Left ventricle myocardium superior (tissue), 1 donor: ENCODE measurements at places on chromosomes 16 and 17.
A peak's percentile ranks its signal among the peaks of the same experiment; 100 is the strongest.

DNA sequence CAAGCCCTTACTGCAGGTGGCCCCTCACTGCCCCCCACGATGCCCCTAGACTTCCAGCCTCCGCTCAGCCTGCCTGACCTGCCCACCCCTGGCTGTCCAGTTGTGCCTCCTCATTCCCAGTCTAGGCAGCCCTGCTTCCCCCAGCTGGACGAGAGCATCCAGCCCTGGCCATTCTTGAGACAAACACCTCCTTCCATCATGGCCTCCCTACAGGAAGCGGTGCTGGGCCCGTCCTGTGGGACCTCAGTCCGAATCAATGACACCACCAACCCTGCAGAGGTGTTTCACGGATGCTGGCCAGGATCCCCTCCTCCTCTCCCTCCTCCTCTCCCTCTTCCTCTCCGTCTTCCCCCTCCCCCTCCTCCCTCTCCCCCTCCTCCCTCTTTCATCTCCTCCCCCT lies 28.3 kb downstream of the CCDC40 start:
- no peak for DNase-seq

- DNase-seq, result no peak
Observed at GRCh38 chr16:66357523-66357928, 9.0 kb upstream of the CDH5 start.

- no peak for DNase-seq
Observed at GRCh38 chr17:67801626-67802175, 23.6 kb upstream of the BPTF start.

GRCh38 chr17:17328251-17328650 lies 25.1 kb downstream of the NT5M start:
- DNase-seq, result peak; percentile 9

DNA sequence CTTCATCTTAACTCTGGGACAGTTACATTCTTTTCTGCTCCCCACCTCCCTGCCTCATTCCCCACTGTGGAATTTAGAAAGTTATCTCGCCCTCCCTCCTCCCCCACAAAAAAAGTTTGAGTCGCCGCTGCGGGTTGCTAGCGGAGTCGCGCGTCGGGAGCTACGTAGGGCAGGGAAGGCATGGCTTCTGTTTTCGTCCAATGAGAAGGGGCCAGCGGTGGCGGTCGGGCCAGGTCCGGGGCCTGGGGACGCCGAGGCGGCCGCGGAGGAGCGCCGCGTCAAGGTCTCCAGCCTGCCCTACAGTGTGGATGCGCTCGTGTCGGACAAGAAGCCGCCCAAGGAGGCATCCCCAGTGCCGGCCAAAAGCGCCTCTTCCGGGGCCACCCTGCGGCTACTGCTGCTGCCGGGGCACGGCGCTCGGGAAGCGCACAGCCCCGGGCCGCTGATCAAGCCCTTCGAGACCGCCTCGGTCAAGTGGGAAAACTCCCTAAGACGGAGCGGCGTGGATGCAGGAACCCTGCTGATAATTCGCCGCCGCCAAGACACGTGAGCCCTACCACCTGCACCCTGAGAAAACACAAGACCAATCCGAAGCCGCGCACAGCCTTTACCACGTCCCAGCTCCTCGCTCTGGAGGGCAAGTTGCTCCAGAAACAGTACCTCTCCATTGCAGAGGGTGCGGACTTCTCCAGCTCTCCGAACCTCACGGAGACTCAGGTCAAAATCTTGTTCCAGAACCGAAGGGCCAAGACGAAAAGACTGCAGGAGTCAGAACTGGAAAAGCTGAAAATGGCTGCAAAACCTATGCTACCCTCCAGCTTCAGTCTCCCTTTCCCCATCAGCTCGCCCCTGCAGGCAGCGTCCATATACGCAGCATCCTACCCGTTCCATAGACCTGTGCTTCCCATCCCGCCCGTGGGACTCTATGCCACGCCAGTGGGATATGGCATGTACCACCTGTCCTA lies 8.9 kb downstream of the OR4D1 start:
- DNase-seq, result peak; percentile 57

- peak; percentile 86 for DNase-seq
Observed at GRCh38 chr17:60142872-60143499, 6.8 kb upstream of the CA4 start.

DNA sequence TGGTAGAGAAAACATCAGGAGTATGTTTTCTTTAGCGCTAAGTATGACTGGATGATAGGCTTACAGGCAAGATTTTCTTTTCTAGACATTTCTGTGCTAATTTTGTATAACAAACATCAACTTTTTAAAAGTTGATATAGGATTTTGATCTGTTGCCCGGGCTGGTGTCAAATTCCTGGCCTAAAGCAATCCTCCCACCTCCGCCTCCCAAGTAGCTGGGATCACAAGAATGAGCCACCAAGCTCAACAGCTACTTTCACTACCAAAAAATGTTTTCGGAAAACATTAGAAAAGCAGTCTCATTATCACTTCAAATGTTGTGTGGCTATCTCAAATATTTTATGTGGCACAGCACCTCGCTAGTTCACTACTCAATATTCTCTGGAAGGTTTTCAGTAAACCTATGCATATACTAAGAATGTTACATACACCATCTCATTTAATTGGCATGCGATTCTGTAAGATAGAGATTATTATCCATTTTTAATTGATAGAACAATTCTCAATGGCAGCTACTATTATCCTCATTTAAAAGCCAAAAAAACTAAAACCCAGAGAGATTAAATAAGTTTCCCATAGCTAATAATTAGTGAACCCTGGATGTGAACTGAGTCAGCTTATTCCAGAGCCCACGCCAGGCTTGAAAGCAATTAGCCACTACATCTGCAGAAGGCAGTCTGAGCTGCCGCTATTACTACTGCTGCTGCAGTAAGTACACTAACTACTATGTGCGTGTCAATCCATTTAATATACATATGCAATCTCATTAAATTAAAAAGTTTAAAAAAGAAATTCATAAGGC lies 41.7 kb downstream of the CREBBP start:
- DNase-seq, result no peak

- no peak for DNase-seq
Observed at GRCh38 chr16:56630134-56630533, 2.3 kb upstream of the MT1M start.

GRCh38 chr17:1180958-1181752 lies 1.4 kb upstream of the ABR start:
- DNase-seq, result no peak

GRCh38 chr17:6495450-6496115 lies 51.3 kb downstream of the PIMREG start:
- no peak for DNase-seq

DNA sequence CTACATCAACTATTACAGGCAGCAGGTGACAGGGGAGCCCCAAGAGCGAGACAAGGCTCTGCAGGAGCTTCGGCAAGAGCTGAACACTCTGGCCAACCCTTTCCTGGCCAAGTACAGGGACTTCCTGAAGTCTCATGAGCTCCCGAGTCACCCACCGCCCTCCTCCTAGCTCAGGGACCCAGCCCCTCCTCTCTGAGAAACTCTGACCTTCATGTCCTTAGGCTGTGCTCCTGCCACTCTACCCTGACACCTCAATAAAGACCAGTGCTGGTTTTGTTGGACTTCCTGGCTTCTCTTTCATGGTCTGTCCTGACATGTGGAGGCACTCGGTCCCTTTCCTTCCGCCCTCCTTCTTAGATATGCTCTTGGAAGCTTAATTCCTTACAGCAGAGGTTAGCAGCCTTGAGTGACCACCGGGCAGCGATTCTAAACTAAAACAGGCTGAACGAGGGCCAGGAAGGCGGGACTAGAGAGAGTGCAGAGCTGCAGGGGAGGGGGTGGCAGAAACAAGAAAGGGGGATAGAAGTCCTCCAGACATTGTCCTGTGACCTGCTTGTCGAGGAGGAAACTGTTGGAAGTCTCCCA lies 915 bp downstream of the AHSP start:
- DNase-seq, result no peak
